PC-9 (cell line): ENCODE measurements at places on chromosomes 2 and 18. TPM values are rescaled to one million over a fixed set of nuclear protein-coding genes. Genes with fewer than 3 reads are reported as not detected.

- peak; percentile 40 for DNase-seq
Measured at GRCh38 chr2:240998706-240998994, 232 bp downstream of the SNED1 start.

- DNase-seq = no peak
Measured at GRCh38 chr2:110771547-110772382, 39.4 kb downstream of the ACOXL start.

- DNase-seq = no peak
Measured at GRCh38 chr2:30266705-30267104, 35.4 kb downstream of the LBH start.

GRCh38 chr2:68646303-68646702, 2.9 kb downstream of the PROKR1 start:
- DNase-seq = no peak

GRCh38 chr2:68723181-68723580, 11.4 kb upstream of the ARHGAP25 start:
- DNase-seq = no peak

DNA sequence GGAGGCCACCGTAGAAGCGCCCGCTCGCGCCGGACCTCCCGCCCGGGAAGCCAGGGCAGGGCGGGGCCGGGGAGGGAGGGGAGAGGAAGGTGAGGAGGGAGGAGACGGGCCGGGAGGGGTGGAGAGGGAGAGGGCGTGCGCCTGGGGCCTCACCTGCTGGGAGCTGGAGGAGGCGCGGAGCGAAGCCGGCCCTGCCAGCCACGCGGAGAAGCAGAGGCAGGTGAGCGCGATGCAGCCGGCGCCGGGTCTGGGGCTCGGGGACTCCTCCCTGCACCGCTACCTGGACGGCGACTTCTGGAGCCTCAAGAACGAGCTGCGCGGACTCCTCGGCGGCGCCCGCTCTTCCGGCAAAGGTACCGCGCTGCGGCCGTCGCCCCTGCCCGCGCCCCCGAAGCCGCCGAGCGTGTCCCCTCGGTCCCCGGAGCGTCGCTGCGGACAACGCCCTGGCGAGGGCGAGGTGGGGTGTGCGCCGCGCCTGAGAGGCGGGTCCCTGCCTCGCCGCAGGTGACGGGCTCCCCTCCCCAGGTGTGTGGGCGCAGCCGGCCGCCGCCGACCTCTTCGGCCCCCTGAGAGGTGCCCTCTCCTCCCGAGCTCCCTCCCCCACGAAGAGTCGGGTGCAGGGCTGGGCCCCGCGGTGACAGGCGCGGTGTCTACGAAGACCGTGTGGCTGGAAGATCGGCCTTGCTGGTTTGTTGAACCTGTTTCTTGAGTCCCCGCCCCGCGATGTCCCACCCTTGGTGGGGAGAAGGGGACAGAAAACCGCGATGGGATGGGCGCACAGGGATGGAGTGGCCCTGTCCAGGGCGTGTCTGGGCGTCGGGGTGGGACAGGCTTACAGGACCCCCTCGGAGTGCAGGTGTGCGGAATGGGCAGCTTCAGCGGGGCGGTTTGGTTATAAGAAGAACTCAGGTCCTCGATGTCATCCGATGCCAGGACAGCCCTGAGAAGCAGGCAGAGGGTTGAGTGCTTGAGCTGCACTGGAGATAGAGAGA, at the start of gene ACOXL:
Gene ACOXL (plus strand): TSS at position 152 of the 992 bp plus-strand sequence. CDS start 35,817 bp downstream, outside the sequence.
- peak; percentile 58 for DNase-seq

- DNase-seq = peak; percentile 33
Measured at GRCh38 chr2:68594674-68595492, 48.5 kb upstream of the PROKR1 start.

- no peak for DNase-seq
Measured at GRCh38 chr2:137828624-137829023, 135.6 kb upstream of the HNMT start.

GRCh38 chr2:238127165-238128060, 11.1 kb upstream of the KLHL30 start:
- DNase-seq = peak; percentile 65

GRCh38 chr2:41907771-41908207, 140.0 kb upstream of the PKDCC start:
- DNase-seq = peak; percentile 63

DNA sequence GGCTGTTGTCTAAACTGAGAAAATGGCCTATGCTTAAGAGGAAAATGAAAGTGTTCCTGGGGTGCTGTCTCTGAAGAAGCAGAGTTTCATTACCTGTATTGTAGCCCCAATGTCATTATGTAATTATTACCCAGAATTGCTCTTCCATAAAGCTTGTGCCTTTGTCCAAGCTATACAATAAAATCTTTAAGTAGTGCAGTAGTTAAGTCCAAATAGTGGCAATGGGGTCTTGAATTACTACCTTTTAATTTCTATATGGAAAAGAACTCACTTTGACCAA, 13.8 kb upstream of the ALLC start:
- no peak for DNase-seq

DNA sequence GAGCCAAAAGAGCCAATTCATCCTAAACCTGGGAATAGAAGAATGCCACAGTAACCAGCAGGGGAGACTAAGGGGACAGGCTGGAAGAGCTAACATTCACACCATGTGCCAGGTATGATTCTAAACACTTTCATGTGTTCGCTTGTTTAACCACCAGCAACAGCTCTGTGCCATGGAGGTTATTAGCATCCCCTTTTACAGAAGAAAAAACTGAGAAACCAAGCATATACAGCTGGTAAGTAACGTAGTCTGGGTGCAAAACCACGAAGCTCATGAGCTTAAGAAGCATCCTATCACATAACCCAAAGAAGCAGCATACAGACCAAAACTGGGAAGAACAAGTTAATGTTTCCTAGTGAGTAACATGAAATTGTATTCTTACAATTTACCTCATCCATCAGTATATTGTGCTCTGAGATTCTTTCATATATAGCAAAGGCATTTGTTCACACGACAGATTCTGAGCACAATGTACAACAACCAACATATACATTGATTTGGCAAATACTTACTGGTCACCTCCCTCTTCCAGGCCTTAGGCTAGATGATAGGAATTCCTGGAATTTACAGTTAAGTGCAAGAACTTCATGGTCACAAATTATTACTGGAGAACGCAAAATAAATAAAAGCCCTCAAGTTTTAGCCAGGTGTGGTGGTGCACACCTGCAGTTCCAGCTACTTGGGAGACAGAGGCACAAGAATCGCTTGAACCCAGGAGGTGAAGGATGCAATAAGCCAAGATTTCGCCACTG, 36.5 kb upstream of the HNRNPA3 start:
- DNase-seq = no peak

DNA sequence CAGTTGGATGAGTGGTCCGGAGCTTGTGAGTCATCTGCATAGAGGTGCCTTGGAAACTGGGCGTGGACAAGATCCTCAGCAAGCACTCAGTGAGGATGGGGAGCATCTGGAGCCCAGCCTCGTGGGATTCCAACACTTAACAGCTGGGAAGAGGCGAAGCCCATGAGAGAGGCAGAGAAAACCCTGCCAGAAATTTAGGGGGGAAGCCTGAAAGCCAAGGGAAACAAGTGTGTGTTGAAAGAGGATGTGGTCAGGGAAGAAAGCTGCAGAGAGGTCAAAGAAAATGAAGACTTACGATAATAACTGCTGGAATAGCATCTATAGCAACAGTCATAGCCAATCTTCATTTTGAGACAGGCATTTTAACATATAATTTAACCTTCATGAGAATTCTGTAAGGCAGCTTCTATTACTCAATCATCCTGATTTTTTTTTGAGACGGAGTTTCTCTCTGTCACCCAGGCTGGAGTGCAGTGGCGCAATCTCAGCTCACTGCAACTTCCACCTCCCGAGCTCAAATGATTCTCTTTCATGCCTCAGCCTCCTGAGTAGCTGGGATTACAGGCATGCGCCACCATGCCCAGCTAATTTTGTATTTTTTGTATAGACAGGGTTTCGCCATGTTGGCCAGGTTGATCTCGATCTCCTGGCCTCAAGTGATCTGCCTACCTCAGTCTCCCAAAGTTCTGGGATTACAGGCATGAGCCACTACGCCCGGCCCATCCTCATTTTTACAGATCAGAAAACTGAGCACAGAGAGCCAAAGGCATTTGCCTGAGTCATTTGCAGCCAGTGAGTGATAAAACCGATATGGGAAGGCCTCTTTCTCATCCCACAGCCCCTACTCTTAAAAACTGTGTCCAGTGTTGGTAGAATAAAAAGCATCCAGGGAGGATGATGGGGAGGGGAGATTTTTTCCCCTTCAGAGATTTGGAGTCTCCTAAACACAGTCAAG, 214.4 kb upstream of the EPAS1 start:
- DNase-seq = no peak

GRCh38 chr18:54187372-54187771, 37.1 kb downstream of the MBD2 start:
- DNase-seq = no peak

GRCh38 chr18:70175216-70175615, 30.3 kb downstream of the RTTN start:
- no peak for DNase-seq

- no peak for DNase-seq
Measured at GRCh38 chr2:236601316-236602202, 31.9 kb downstream of the ACKR3 start.

DNA sequence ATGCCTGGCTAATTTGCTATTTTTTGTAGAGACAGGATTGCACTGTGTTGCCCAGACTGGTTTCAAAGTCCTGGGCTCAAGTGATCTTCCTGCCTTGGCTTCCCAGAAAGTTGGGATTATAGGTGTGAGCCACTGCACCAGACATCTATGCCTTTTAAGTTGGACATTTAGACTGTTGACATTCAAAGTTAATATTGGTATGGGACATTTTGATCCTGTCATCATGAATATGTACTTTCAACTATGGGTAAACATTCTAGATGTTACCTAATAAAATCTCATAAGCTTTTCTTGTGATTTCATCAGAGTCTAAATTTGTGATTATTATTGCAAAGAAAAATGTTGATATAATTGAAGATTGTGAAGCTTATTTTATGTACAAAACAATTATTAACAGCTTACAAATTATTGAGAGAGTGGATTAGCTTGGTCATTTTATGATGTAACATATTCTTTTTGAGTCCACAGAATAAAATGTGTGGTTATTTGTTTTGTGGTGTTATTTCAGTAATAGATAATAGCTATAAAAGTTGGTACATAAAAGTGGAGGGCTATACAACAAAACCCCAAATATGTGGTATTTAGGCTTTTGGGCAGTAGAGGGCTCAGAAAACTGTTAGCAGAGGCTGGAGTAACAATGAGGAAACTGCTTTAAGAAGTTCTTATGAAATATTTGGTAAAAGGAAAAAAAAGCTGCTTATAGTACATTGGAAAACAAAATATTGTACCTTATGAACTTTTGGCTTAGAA, 41.4 kb downstream of the STARD6 start:
- DNase-seq = no peak

GRCh38 chr2:44767691-44768090, 173.8 kb upstream of the SIX3 start:
- DNase-seq = no peak

DNA sequence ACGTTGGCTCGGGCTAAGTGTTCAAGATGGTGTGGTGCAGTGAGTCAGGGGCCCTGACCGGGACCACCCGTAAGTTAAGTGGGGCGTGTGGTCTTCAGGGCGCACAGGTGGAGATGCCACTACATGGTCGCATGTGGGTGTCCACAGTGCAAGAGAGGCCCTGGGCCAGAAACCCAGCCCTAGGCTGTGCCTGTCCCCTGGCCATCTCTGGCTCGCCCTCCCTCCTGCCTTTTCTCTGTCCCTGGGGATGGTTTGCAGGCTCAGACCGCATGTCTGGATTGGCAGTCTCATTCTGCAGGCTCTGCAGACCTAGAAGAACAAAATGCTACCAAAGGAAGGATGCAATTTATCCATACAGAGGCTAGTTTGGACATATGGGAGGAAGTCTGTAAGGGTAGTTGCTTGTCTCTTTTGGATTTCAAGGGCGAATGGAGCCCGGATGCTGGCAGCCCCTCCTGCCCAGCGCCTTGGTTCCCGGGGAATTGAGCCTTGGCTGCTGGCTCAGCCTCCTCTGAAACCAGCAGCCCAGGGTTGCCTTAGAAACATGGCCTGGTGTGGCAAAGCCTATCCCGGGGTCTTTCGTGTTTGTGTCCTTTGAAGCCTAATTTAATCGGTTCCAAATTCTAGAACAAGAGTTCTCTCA, 417.5 kb upstream of the HS6ST1 start:
- DNase-seq = no peak

DNA sequence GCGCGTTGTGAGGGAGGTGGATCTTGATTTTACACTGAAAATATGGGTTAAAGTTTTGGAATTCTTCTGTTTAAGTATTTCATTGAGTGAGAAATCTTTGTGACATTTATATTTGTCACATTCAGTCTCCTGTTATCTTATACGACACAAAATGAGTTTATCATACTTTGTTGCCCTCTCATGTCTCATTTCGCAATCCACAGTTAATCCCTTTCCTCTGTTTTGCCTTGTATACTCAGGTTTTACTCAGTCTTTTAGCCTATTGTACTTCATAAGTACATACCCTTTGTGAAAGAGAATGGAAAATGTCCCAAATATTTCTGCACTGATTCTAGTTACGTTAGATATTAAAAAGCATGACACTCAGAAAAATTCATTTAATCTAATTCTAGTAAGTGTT, 142.7 kb downstream of the ATP9B start:
- DNase-seq = no peak

DNA sequence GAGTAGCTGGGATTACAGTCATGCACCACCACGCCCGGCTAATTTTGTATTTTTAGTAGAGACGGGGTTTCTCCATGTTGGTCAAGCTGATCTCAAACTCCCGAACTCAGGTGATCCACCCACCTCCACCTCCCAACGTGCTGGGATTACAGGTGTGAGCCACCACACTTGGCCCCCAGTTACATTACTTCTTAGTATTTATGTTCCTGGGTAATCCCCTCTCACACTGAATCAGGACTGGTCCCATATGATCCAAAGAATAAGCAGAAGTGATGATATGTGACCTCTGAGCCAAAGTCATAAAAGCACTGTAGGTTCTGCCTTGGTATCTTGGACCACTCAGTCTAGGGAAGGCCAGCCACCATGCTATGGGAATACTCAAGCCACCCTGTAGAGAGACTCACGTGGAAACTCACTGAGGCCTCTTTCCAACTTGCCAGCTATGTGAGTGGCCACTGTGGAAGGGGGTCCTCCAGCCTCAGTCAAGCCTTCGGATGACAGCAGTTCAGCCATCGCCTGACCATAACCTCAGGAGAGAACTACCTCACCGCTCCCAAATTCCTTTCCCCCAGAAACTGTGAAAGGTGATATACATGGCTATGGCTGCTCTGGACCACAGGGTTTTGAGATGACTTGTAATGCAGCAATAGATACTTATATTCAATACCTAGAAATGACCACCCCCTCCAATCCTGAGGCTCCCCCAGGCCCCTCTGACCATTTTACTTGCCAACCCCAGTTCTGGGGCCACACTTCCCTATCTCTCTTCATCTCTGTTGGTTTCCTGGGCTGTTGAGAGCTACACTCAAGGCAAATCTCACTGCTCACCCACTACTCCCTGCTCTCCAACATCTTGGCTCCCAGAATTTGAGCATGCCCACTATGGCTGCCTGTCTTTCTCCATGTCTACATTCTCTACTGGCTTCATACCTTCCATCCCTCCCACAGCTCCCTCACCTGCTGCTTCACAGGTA, 80.5 kb downstream of the DDX1 start:
- no peak for DNase-seq

GCG gene
- not detected in 2 replicates for total RNA-seq

LRRTM4 gene
- total RNA-seq = 1.3 and 2.2 TPM in 2 replicates

ANKRD30B gene
- not detected in 2 replicates for total RNA-seq

NOL4 gene
- not detected in 2 replicates for total RNA-seq

C2orf92 gene
- total RNA-seq = 11.2 and 14.0 TPM in 2 replicates

ARHGAP25 gene
- total RNA-seq = not detected in 2 replicates

CCDC148 gene
- total RNA-seq = 1.8 and 2.3 TPM in 2 replicates

MC4R gene
- not detected in 2 replicates for total RNA-seq

SLC9A4 gene
- 0.85 and 1.1 TPM in 2 replicates for total RNA-seq

CEBPZOS gene
- 46.5 and 53.2 TPM in 2 replicates for total RNA-seq

TBC1D8 gene
- total RNA-seq = 25.2 and 25.3 TPM in 2 replicates

FAM110C gene
- total RNA-seq = 20.8 and 21.1 TPM in 2 replicates

PTH2R gene
- not detected in 2 replicates for total RNA-seq

SH3RF3 gene
- total RNA-seq = 4.9 and 6.1 TPM in 2 replicates

MAPK4 gene
- total RNA-seq = not detected in 2 replicates
